ENCODE measurements at places on chromosomes 1 and 21. TPM values are rescaled to one million over a fixed set of nuclear protein-coding genes. Genes with fewer than 3 reads are reported as not detected.

The NBL1 gene
- total RNA-seq = 156 TPM

The IGSF9 gene
- not detected for total RNA-seq

DNA sequence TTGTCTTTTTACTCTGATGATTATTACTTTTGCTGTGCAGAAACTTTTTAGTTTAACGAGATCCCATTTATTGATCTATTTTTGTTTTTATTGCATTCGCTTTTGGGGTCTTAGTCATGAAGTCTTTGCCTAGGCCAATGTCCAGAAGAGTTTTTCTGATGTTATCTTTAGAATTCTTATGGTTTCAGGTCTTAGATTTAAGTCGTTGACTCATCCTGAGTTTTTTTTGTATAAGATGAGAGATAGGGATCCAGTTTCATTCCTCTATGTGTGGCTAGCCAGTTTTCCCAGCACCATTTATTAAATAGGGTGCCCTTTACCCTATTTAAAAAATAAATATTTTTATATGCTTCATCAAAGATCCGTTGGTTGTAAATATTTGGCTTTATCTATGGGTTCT lies 13.2 kb downstream of the MAN1C1 start:
- no peak for DNase-seq

GRCh38 chr1:161044908-161045735 lies 655 bp downstream of the USF1 start:
- peak; percentile 73 for DNase-seq

DNA sequence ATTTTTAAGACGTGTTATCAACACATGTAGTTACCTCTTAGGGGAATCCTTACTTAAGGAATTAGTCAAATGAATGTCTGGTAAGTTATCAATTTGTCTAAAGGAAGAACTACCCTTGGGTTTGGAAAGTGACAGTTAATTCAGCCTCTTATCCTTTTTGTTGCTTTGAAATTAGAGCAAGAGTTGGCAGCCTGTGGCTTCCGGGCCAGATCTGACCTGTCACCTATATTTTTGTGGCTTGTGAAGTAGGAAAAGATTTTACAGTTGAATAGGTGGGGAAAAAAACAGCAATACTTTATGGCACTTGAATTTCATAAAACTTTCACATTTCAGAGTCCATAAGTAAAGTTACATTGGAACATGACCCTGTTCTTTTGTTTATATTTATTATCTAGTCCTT lies 5.5 kb downstream of the MRPS6 start:
- peak; percentile 31 for DNase-seq

The FAM110D gene
- 11.6 TPM for total RNA-seq

The LIN28A gene
- not detected for total RNA-seq

DNA sequence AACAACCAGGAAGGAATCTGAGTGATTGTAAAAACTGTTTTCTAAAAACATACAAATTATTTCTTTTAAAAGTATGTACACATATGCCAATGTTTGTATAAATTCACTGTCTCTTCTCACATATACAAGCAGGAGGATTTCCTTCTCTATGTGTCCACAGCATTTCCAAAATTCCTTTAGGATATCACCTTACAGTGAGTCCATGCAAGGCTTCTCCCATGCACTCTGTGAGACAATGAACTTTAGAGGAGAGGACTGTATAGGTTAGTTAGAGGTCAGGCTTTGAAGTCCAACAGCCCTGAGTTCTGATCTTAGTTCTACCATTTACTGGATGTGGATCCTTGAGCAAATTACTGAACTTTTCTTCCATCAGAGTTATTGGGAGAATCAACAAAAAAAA lies 34.1 kb upstream of the USH2A start:
- DNase-seq = no peak

The PLEKHG5 gene
- total RNA-seq = 50.9 TPM

The OPTC gene
- not detected for total RNA-seq
